NCI-H1105 (cell line): ENCODE measurements at places on chromosomes 5 and 9.

DNA sequence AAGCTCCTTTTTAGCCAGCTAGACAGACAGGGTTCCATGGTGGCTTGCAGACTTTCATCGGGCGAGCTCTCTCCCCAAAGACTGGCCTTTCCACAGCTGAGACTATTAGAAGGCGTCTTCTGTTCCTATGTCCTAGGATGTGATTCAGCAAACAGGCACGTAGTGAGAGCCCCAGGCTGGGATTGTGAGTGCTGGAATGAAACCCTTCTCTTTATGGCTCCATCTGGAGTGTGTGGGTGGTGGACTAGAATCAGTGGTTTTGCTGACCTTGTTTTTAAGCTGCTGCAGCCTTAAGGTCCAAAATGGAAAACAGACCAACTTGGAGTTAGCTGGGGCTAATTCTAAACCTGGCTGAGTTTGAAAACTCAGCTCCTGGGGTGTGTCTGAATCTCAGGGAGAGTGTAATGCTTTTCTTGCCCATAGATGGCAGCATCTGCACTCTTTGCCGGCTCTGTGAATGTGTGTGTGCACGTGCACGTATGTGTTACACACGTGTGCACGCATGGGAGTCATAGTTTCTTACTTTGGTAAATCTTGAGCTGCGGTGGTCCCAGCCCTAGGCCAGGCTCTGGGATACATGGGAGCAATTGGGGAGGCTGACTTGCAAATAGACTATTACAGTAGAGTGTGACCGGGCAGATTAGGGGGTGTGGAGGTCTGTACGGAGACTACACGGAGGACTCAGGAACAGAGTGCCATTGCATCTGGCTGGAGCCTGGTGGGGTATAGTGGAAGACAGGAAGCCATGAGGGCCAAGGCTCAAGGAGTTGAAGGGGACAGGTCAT, 10.7 kb downstream of the GSN start:
- DNase-seq, result no peak

DNA sequence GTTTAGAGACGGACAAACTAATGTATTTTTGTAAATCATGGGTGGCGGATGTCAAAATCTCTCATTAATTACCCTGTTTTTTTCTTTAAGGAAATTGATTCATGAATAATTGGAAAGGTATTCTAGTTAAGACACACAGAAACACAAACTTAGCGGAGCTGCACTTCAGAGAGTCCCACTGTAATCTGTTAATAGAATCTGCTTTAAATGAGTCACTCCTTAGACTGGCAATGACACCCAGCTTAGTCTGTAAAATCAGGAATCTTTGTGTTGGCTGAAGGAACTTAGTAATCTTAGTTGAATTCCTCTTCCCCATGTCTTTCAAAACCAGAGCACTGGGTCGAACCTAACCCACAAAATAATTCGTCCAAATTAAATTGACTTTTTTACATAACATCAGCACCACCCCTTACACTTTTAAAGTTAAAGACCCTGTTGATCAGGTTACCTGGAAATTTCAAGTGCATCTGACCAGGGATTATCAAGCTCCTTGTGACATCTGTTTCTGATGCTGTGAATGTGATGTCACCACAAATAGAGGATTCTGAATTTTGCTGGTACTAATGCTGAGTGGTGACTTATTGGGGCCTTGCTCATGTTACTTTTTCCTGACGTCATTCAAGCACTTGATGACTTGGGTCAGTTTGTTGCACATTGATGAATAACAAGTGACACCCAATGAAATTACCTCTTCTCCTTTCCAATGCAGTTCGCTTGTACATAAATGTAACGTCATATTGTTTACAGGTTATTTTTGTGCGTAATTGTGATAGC, 313.6 kb downstream of the KCTD16 start:
- no peak for DNase-seq

- peak; percentile 63 for DNase-seq
Measured at GRCh38 chr9:104868687-104869404, 59.1 kb downstream of the ABCA1 start.

DNA sequence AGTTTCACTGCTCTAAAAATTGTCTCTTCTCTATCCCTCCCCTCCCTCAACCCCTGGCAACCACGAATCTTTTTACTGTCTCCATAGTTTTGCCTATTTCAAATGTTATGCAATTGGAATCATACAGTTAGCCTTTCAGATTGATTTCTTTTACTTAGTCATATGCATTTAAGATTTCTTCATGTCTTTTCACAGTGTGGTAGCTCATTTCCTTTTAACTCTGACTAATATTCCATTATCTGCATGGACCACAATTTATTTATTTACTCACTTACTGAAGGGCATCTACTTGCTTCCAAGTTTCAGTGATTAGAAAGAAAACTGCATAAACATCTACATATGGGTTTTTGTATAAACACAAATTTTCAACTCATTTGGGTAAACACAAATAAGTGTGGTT, 372.3 kb downstream of the CDH18 start:
- no peak for DNase-seq

- no peak for DNase-seq
Measured at GRCh38 chr9:4852419-4852818, 59.7 kb downstream of the RCL1 start.

GRCh38 chr5:9954869-9955268, 294.8 kb downstream of the ATPSCKMT start:
- no peak for DNase-seq

GRCh38 chr5:55306641-55307382, 682 bp downstream of the DHX29 start:
- DNase-seq, result no peak

- DNase-seq, result no peak
Measured at GRCh38 chr5:156473269-156473908, 146.4 kb downstream of the SGCD start.

DNA sequence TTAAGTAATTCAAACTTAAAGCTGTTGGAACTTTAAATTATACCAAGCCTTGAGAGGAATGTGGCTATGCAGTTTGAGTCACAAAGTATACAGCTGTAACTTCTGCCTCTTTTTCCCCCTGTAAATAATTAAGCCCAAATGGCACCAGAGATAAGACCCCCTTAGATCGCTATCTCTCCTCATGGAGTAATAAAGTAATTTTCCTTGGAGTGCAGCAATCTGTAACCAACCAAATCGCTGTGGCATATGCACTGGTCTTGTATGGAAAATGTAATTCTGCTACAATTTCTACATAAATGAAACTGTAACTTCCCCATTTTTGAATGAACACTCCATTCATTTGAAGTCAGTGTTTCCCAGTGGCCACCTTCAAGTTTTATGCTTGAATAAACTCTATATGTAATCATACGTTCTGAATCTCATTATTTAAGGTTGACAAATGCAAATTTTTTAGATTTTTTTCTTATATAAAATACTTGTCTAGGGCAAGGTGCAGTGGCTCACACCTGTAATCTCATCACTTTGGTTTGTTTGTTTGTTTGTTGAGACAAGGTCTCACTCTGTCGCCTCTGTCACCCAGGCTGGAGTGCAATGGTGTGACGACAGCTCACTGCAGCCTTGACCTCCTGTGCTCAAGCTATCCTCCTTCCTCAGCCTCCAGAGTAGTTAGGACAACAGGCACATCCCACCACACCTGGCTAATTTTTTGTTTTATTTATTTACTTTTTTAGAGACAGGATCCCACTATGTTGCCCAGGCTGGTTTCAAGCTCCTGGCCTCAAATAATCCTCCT, 12.3 kb downstream of the SUSD1 start:
- DNase-seq, result no peak

DNA sequence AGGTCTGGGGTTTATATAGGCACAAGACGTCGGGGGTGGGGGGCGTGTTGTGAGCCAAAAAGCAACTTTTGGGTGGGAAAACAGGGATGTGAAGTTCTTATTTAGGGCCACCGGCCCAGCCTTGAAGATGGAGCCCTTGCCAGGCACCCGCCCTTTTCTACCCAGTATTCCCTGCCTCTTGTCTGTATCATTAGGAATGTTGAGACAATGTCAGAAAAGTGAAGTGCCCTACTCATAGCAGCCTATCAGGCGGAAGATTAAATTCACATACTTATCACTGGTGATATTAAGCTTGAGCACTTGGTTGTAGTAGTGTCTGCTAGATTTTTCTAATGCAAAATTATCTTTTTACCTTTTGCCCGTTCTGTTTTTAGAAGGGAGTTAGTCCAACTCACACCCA, 293.5 kb downstream of the CDH10 start:
- DNase-seq, result no peak

GRCh38 chr5:157761690-157762621, 18.4 kb downstream of the LSM11 start:
- DNase-seq, result peak; percentile 18

DNA sequence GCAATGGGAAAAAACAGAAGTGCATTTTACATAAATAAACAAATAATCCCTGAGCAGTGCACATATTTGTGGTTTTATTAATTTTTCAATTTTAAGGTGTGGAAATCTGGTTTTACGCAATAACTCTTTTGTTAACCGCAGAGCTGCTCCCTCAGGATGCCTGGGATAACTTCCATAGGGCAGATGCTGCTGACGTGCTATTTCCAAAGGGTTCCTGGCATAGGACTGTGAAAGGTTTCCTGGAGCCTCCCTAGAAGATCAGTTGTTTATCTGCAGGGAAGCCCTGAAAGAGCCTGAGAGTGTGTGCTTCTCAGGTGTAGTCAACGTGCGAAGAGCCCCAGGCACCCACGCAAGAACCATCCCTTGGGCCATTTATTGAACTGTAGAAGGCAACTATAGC, 443.5 kb downstream of the PLK2 start:
- no peak for DNase-seq

DNA sequence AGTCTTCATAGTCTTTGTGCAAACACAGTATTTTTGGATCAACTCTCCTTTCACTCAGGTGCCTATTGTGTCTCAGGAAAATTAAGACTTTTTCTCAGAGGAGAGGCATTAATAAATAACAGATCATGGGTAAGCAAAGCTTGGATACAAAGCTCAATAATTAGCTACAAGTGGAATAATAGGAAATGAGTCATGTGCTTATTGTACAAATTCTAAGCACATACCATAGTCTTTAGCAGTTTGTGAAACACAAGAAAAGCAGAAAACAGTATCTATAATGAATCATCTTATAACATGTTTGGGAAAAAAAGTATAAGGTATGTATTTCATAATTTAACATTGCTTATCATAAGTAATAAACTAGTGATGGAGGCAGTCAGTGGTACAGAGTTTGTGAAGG, 477.0 kb downstream of the CDH10 start:
- no peak for DNase-seq

- DNase-seq, result no peak
Measured at GRCh38 chr9:112502175-112502946, 15.7 kb downstream of the KIAA1958 start.

- no peak for DNase-seq
Measured at GRCh38 chr5:139712412-139712811, 64.3 kb downstream of the CXXC5 start.

GRCh38 chr5:128674837-128675446, 136.9 kb upstream of the FBN2 start:
- DNase-seq, result no peak

DNA sequence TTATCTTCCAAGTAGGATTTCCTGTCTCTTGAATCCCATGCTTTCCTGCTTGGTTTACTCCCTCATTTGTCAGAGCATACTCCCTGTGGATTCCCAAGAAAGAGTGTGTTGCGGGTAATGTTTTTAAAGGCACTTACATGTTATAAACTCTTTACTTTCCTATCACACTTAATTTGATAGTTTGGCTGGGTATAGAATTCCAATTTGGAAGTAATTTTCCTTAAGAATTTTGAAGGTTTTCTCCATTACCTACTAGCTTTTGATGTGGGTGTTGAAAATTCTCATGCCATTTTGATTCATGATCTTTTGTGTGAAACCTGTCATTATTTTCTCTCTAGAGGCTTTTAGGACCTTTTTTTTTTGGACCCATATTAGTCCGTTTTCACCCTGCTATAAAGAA, 47.2 kb upstream of the PITX1 start:
- DNase-seq, result no peak

- DNase-seq, result no peak
Measured at GRCh38 chr5:64869419-64869818, 100.7 kb downstream of the CWC27 start.

- DNase-seq, result peak; percentile 48
Measured at GRCh38 chr9:129783516-129784361, 19.2 kb upstream of the TOR1B start.

DNA sequence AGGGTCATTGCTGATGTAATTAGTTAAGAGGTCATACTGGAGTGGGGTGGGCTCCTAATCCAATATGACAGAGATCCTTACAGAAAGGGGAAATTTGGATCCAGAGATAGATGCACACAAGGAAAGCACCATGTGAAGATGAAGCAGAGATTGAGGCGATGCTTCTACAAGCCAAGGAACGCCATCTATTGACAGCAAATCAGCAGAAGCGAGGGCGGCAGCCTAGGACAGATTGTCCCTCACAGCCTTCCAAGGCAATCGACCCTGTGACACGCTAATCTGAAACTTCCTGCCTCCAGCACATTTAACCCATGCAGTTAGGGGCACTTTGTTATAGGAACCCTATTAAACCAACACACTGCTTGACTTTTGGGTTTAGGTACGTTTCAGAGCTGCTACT, 285.1 kb upstream of the DAP start:
- DNase-seq, result no peak

GRCh38 chr9:100408546-100409175, 18.3 kb upstream of the MSANTD3 start:
- DNase-seq, result no peak

DNA sequence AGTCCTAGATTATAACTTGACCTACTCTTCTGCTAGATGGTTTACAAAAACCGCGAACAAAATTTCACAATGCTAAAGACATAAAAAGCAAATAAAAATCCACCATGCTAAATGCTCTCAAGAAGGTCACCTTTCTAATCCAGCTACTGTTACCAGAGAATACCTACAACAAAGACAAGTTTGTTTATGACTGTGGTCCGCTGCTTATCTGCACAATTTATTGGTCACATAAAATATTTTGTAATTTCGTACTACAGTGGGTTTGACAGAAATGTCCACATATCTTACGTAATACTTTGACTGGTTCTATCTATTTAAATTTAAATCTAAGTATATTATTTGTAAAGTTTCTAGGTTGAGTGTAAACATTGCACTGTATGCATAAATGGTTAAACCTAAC, 257.6 kb upstream of the ZNF608 start:
- DNase-seq, result no peak

- DNase-seq, result no peak
Measured at GRCh38 chr9:87681271-87682061, 44.5 kb upstream of the CTSL start.

DNA sequence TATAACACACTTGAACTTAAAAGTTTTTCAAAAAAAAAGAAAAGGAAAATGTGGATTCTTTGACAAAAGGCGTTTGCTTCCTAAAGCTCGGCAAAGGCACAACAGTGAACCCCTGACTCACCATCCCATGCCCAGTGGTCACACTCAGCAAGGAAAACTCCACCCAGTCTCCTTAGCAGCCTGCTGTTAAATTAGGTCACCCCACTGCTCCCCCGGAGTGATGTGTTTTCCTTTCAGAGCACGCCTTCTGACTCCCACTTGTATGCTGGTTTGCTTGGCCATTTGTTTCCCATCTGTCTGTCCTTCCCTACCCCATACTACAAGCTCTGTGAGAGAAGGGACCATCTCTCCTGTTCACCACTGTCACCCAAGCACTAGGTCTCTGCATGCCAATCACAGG, 23.8 kb downstream of the RETREG1 start:
- no peak for DNase-seq
